ENCODE measurements at places on chromosomes 1 and 21.

GRCh38 chr21:45502006-45502345, 40.3 kb downstream of the SLC19A1 start:
- no peak for DNase-seq

DNA sequence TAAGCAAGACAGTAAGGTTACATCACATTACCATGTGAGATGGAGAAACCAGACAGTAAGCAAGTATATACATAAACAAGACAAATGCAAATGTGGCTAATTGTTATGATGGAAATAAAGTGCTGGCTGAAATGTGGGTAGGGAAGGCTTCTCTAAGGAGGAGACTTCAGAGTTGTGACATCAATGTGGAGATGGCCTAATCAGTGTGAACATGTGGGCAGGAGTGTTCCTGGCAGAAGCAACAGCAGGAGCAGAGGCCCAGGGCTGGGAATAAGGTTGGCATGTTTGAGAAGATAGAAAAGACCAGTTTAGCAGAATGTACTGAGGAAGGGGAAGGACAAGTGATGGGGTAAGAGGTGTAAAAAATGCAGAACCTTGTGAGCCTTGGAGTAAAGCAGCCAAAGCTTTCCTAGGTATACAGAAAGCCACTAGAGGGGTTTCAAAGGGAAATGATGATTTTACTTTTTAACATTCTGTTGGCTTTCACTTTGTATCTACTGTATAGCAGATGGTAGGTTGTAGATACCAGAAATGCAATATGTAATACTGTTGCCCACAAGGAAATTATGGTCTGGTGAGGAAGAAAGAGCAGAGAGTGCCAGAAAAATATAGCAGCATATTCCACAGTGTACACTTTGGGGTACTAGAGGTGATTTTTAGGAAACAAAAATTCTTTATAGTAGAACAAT, 197.4 kb downstream of the FGGY start:
- DNase-seq = no peak

DNA sequence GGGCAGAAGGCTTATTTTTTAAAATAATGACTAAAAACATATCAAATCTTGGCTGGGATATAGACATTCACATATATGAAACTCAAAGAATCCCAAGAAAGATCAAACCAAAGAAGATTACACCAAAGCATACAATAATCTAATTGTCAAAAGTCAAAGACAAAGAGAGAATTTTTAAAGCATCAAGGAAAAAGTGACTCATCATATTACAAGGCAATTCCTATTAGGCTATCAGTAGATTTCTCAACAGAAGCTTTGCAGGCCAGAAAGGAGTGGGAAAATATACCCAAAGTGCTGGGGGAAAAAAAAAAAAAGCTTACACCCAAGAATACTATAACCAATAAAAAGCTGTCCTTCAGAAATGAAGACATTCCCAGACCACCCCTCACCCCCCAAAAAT, 375.6 kb downstream of the BRINP2 start:
- no peak for DNase-seq

- DNase-seq = no peak
These were observed 145.2 kb downstream of the TNR start for GRCh38 chr1:175597969-175598765.

DNA sequence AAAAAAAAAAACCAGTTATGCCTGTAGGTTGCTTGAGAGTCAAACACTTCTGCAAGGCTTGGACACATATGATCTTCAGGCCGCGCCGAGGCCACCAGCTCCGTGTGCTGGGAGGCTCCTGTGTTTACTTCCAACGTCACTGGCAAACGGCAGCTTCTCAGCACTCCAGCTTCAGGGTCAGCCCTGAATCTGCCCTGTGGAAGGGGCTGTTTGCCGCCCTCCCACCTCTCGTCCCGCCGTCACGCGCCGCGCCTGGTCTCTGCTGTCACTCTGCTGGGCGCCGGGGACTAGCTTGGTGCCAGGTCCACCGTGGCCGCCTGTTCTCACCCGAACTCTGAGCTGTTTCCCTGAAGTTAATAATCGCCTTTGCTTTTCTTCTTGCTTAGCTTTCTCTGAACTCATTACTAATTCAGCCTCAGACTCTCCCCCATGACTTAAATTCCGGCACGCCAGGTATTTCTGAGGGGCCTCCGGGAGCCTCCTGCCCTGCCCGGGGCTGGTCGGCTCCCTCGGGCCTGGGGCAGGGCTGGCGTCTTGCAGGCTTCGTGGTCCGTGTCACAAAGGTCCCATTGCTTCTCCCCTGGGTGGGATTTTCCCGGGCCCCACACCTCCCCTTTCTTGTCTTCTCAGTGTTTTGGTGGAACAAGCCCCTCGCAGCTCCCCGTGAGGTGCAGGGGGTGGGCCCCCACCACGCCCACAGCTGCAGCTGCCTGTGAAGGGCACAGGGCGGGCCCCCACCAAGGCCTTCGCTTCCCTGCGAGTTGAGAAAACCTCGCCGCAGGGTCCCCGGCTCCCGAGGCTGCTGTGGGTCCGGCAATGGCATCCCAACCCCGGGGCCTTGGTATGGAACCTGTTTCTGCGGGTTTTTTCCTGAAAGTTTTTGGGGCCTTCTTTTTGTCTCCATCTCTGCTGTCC, 14.6 kb upstream of the C1orf159 start:
- DNase-seq = no peak

GRCh38 chr1:234986750-234987414, 141.8 kb downstream of the TOMM20 start:
- DNase-seq = no peak

GRCh38 chr1:198125995-198126735, 30.6 kb upstream of the NEK7 start:
- no peak for DNase-seq

- peak; percentile 40 for DNase-seq
These were observed 220.0 kb downstream of the SETD4 start for GRCh38 chr21:35840197-35840799.

- DNase-seq = no peak
These were observed 514.1 kb upstream of the PKN2 start for GRCh38 chr1:88169939-88170338.

GRCh38 chr1:224592636-224593582, 23.2 kb upstream of the CNIH3 start:
- DNase-seq = no peak

DNA sequence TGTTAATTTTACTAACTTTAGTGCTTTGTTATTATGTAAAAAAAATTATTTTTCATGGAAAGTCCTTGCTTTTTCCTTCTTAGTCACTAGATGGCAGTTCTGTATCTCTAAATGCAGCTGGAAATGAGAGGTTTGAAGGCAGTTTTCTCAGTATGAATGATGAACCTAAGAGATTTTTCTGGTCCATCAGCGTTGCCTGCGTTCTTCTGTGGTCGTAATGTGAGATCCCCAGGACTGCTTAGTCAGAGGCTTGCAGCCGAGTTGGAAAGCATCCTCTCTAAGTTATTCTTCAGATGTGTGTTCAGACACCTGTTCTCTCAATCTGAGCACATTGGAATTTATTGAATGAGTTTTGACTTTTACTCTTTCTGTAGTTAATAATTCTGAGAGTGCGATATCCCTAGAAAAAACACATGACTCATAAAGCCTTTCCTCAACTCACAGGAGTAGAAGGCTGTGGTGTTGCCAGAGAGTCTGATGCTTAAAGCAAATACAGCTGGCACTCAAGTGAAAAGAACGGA, 99.3 kb downstream of the FMN2 start:
- no peak for DNase-seq

GRCh38 chr1:185574139-185574875, 159.9 kb upstream of the HMCN1 start:
- no peak for DNase-seq

- DNase-seq = no peak
These were observed 166.1 kb upstream of the RGS18 start for GRCh38 chr1:191992118-191992517.

- no peak for DNase-seq
These were observed 45.2 kb downstream of the SAMSN1 start for GRCh38 chr21:14500873-14501272.

- DNase-seq = no peak
These were observed 37.5 kb upstream of the C1orf105 start for GRCh38 chr1:172382990-172383389.

GRCh38 chr21:45067462-45068285, 6.7 kb upstream of the ADARB1 start:
- no peak for DNase-seq

DNA sequence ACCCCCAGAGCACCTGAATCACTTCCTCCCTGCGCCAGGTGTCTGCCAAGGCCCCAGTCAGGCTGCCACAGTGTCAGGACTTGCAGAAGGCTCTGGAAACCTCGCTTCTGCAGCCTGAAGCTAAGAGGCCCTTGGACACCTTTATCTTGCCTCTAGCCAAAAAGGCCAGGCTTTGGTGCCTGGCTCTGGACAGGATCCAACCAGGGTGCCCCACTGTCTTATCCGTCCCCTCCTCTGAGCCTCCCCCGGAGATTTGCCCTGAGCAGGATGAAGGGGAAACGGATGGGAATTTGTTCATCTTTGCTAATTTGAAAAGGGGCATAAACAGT, 12.8 kb upstream of the CLSTN1 start:
- no peak for DNase-seq

DNA sequence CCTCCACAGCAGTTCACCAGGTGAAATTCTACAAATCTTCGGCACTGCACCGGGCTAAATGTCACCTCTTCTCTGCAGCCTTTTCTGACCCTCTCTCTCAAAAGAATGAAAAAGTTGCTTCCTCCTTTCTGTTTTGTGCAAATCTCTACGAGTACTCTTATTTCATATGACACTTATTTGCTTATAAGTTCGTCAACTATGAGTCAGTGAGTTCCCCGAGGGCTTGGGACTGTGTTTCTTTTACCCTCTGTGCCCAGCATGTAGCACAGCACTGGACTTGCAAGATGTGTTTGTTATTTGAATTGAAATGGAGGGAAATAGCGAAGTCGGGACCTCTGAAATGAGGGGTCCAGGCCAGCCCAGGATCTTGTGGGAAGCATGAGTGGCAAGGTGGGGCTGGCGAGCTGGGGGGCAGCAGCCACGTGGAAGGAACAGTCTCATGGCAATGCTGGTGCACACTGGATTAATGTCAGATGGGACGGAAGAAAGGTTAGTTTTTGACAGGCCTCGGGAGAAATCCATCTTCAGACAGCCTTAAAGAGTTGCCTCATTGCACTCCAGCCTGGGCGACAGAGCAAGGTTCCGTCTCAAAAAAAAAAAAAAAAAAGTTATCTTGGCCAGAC, 6.2 kb downstream of the SLC6A9 start:
- DNase-seq = no peak

- DNase-seq = no peak
These were observed 413.4 kb downstream of the DSCAM start for GRCh38 chr21:40433538-40433937.

- DNase-seq = no peak
These were observed 103.0 kb downstream of the SSBP3 start for GRCh38 chr1:54302951-54303843.

DNA sequence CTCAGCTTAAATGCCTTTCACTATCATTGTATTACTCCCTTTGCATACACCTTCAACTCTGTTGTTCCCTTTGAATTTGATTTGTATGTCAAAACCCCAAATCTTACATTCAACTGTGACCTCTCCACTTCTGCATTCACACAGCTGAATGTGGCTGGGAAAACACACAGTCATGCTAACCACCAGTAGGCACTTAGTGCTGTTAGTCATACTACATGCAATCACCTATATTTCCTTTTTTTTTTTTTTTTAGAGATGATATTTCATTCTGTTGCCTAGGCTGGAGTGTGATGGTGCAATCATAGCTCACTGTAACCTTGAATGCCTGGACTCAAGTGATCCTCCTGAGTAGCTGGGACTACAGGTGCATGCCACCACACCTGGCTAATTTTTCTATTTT, 16.2 kb downstream of the BTBD8 start:
- no peak for DNase-seq

DNA sequence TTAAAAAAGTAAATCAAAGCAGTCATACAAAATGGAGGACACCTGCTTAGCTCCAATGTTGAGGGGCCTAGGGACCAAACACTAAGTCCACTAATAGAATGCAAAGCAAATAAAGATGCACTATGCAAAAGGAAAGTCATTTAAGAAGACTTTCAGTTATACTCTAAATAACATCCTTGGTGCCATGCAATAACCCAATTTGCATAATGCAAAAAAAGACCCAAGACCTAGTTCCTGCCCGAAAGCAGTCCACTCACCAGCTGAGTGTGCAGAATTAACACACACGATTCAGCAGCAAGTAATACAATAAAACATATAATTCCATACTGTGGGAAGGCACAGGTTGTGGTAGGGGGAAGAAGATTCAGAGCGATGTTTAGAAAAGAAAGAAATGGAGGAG, 101.8 kb downstream of the TGFBR3 start:
- no peak for DNase-seq

DNA sequence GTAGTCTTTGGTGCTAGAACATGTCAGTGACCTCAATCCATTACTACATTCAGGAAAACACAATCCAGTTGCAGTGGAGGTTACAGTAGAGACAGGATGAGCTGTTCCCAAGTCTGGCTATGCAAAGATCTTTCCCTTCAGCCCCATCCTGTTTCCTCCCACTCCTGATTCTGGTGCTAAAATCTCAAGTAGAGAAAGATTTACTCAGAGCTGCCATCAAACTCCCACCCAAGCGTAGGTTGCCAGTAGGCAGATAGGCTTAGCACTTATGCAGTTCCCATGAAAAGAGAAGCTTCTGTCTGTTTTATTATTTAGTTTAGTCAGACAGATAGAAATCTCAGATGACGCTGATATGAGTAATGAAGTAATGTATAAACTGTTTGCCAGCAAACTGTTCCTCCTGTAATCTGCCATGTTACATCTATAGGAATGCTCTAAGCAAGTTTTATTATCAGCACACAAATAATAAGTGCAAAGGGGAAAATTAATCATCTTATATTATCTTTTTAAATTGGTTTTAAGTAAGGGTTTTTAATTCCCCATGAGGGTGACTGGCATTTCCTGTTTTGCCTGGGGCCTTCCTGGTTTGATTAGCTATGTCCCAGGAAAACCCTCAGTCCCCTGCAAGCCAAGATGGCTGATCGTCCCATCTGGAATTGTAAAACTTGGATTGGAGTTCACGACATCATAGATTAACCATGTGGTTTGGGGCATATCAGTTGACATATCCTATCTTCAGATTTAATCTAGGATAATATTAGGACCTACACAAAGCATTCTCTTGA, 188.3 kb upstream of the PALMD start:
- no peak for DNase-seq

DNA sequence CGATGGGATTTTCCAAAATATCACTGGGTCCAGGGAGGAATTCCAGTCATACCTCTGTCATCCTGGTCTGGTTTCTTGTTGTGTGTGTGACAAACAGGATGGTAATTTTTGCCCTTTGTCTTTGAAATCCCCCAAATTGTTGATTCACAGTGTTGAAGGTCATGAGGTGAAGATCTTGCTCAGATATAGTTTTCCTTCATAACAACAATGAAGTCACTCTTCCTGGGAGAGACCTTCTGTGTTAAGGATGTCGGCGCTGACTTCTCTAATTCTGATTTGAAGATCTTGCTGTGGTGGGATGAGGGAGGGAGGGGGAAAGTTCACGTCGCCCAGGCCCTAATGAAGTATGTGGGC, 32.2 kb upstream of the MPZL1 start:
- DNase-seq = no peak
